ENCODE measurements at places on chromosomes 11 and 22. TPM values are rescaled to one million over a fixed set of nuclear protein-coding genes. Genes with fewer than 3 reads are reported as not detected.

GTF2H1 gene
- polyA plus RNA-seq = 65.8 TPM

FGF4 gene
- not detected for polyA plus RNA-seq

SPDYC gene
- polyA plus RNA-seq = not detected

TUBA8 gene
- polyA plus RNA-seq = 30.3 TPM

NELL1 gene
- polyA plus RNA-seq = not detected

RHOD gene
- polyA plus RNA-seq = 2.0 TPM

SYCE3 gene
- polyA plus RNA-seq = not detected

LRRC75B gene
- polyA plus RNA-seq = not detected

MMP12 gene
- not detected for polyA plus RNA-seq

CNGA4 gene
- not detected for polyA plus RNA-seq

OR4D11 gene
- polyA plus RNA-seq = not detected

RFPL3 gene
- not detected for polyA plus RNA-seq

LRRC74B gene
- not detected for polyA plus RNA-seq

FGF19 gene
- polyA plus RNA-seq = not detected

KCNK7 gene
- polyA plus RNA-seq = not detected

DEFB131B gene
- not detected for polyA plus RNA-seq

TM7SF2 gene
- polyA plus RNA-seq = 47.4 TPM

ALG12 gene
- polyA plus RNA-seq = 21.4 TPM

ATG13 gene
- polyA plus RNA-seq = 52.8 TPM

SYT13 gene
- not detected for polyA plus RNA-seq

LRRC10B gene
- not detected for polyA plus RNA-seq

P2RY6 gene
- polyA plus RNA-seq = 0.36 TPM

C11orf42 gene
- polyA plus RNA-seq = not detected

ADORA2A gene
- polyA plus RNA-seq = 15.8 TPM

MMP1 gene
- polyA plus RNA-seq = not detected

ABTB2 gene
- polyA plus RNA-seq = 1.1 TPM

ZBED4 gene
- polyA plus RNA-seq = 16.2 TPM

SYT12 gene
- 0.94 TPM for polyA plus RNA-seq

MYBPC3 gene
- 0.08 TPM for polyA plus RNA-seq

MRPL40 gene
- 126 TPM for polyA plus RNA-seq

DEPDC7 gene
- polyA plus RNA-seq = 0.84 TPM

LRRC56 gene
- polyA plus RNA-seq = 0.69 TPM

HBE1 gene
- polyA plus RNA-seq = not detected

MFNG gene
- polyA plus RNA-seq = 104 TPM

OR52E2 gene
- not detected for polyA plus RNA-seq

SLC22A8 gene
- polyA plus RNA-seq = not detected

CDC42BPG gene
- 0.05 TPM for polyA plus RNA-seq

OR5B21 gene
- not detected for polyA plus RNA-seq

All from GM12878 (cell line).